Pons (tissue), 1 donor: ENCODE measurements at places on chromosomes 12 and 14.

DNA sequence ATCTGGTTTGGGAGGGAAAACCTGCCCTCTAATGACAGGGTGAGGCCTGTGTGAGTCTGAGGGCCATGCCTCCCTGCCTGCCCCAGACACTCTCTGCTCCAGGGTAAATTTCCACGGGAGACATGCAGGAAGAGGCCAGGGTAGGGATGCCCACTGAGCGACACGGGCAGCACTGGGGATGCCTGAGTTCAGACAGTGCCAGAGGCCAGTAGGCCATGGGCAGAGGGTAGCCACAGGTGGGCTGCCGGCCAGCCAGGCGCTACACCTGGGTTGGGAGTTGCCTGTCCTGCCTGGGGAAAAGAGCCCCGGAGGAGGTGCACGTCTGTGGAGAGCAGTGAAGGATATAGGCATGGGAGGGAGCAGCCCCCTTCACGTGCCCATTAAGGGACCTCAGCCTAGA lies 3.6 kb downstream of the SERPINA12 start:
- DNase-seq, result no peak

GRCh38 chr14:58280954-58281787 lies 17.2 kb upstream of the ARID4A start:
- DNase-seq, result peak; percentile 84

DNA sequence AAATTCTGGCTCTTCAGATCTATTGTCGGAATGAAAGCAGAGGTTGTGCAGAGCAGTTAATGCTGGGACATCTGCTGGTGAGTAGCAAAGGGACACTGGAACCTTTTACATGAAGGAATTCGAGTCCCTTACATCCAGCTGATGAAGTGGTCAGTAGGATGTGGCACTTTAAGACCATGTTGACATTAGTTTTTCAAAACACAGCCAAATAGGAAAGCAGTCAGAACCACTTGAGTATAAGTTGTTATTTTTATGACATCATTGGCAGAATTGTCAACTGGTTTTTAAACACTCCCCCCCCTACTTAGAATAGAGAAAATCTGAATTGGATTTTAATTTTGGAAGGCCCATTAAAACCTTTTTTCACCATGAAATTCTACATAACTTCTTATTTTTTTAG lies 46.8 kb upstream of the AMN start:
- DNase-seq, result no peak

DNA sequence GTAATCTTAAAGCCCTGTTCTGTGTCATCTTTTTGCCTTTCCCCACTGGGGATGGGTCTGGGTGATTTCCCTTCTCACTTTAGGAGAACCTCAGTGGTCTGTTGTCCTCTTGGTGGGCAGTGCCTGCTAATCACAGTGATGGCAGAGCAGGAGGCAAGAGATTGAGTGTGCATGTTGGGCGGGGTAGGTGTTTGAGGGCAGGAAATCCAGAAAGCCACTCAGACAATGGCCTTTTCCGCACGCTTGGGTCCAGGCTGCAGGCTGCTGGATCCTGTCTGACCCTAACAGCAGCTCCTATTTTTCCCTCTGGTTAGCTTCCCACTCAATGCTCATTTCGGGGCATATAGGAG lies 13.7 kb upstream of the ITGA5 start:
- no peak for DNase-seq

- no peak for DNase-seq
Measured at GRCh38 chr12:42962384-42962783, 372.8 kb upstream of the PRICKLE1 start.

GRCh38 chr14:77290705-77291104 lies 19.7 kb upstream of the NGB start:
- DNase-seq, result no peak

GRCh38 chr12:132071830-132072384 lies 72.2 kb downstream of the DDX51 start:
- DNase-seq, result no peak

GRCh38 chr14:91891101-91891500 lies 23.8 kb upstream of the TC2N start:
- DNase-seq, result peak; percentile 56

DNA sequence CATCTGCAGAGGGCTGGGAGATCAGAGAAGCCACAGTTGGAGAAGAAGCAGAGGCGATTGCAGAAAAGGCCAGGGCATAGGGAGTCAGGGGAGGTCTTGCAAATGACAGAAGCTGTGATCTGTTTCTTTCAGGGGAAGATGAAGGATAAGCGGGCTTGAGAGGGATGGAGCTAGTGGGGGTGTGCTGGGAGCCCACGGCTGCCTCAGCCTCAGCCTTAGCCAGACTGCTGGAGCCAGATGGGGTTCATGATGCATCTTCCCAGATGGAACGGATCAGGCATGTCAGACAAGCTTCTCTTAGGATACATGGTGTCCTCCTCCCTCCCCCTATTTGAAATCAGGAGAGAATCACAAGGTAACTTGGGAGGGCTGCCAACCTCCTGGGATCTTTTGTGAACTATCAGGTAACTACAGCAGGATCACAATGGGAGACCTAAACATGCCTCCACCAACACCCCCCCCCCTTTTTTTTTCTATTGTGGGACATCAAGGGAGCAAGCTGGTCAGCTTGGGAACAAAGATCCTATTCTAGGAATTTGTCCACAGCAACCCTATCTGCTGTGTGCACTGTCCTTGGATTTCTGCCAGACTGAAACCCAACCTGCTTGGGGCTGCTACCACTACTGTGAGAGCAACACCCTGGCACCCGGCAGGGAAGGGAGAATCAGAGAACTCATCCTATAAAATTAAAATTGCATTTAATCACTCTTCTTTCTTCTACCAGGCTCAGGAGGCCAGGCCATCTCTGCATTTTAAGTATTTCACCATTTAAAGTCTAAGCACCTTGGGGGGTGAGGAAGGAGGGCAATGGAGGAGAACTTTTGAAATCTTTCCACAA lies 10.7 kb upstream of the ATP2A2 start:
- peak; percentile 52 for DNase-seq

GRCh38 chr14:99773521-99774497 lies 19.4 kb upstream of the EML1 start:
- DNase-seq, result no peak
